Lung microvascular endothelial cell (primary cell): ENCODE measurements at places on chromosomes 16 and 17.
A peak's percentile ranks its signal among the peaks of the same experiment; 100 is the strongest.

GRCh38 chr17:13792314-13792713, 190.6 kb upstream of the HS3ST3A1 start:
- no peak for DNase-seq

GRCh38 chr17:10894220-10894619, 56.3 kb upstream of the PIRT start:
- no peak for DNase-seq

GRCh38 chr16:68400083-68400923, 48.0 kb downstream of the SMPD3 start:
- no peak for DNase-seq

GRCh38 chr17:81251709-81252301, 12.7 kb downstream of the NDUFAF8 start:
- DNase-seq, result no peak

DNA sequence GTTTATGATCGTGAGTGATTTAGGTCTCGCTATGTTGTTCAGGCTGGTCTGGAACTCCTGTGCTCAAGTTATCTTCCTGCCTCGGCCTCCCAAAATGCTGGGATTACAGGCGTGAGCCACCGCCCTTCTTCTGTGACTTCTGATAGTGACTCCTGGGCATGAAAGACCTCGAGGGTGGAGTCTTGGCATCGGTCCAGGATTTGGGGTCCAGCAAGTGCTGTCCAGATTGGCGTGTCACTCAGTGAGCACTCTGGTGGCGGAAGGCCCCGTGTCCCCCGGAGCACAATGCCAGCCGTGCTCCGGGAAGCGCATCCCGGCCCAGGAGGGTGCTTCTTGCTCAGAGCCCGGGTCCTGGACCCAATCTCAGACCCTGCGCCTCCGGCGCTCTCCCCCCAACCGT, 6.8 kb downstream of the OR1F1 start:
- no peak for DNase-seq

DNA sequence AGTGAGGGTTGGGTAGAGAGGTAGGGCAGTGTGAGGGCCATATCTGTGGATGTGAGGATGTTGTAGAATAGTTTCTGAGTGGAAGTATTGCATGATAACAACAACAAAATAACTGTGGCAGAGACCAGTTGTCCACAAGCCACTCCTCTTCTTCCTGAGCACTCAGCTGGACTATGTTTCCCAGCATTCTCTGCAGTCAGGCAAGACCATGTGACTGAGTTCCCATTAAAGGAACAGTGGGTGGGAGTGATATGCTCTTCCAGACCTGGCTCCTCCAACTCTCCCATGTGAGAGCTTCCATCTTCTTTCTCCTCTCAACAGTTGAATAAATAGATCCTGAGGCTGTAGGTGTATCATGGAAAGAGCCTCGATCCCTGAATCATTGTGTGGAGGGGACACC, 272.4 kb downstream of the CBLN1 start:
- no peak for DNase-seq

DNA sequence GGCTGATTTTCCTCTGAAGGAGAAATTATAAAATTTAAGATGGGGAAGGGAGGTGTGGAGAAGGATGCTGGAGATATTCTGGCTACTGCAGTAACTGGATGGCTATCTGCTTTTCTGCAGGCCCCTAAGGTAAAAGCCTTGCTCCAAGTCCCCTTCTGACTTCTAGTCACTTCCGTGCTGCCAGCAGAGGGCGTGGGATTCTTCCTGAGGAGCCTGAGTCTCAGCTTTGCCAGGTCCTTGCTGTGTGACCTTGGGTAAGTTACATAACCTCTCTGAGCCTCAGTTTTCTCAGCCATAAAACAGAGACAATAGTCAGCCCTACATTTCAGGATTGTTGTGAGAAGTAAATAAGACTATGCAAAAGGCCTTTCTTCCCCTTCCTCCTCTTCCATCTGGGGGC, 24.3 kb upstream of the TMEM220 start:
- DNase-seq, result peak; percentile 37
